Epithelial cell of proximal tubule (primary cell): ENCODE measurements at places on chromosomes 1 and 21. TPM values are rescaled to one million over a fixed set of nuclear protein-coding genes. Genes with fewer than 3 reads are reported as not detected.

- no peak for DNase-seq
Measured at GRCh38 chr1:195173753-195174152, 1434.5 kb downstream of the KCNT2 start.

The ALG14 gene
- 1.1 and 1.7 TPM in 2 replicates for total RNA-seq

GRCh38 chr1:99598738-99599411, 47.0 kb upstream of the PALMD start:
- no peak for DNase-seq

DNA sequence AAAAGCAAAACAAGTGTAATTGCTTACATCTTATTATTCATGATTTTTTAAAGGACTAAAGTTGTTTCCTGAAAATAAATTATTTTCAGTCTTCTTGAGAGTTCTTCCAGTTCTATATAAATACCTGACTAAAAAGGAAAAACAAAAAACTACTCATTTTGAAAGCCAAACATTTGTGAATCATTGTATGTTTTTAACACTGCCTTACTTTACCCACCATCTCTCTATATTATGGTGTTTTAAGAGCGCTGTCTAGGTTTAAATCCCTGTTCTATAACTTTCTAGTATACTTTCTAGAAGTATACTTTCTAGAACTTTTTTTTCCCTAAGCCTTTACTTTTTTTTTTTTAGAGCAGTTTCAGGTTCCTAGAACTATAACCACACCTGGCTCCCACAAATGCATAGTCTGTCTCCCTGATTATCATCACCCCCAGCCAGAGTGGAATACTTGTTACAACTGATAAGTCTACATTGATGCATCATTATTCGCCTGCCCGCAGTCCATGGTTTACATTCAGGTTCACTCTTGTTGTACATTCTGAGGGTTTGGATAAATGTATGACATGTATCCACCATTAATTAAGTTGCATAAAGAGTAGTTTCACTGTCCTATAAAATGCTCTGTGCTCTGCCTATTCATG, 9.8 kb downstream of the RSBN1 start:
- no peak for DNase-seq

The LCE2A gene
- total RNA-seq: not detected in 2 replicates

The PLA2G2C gene
- not detected in 2 replicates for total RNA-seq

The KDF1 gene
- total RNA-seq: 8.3 and 10.0 TPM in 2 replicates

DNA sequence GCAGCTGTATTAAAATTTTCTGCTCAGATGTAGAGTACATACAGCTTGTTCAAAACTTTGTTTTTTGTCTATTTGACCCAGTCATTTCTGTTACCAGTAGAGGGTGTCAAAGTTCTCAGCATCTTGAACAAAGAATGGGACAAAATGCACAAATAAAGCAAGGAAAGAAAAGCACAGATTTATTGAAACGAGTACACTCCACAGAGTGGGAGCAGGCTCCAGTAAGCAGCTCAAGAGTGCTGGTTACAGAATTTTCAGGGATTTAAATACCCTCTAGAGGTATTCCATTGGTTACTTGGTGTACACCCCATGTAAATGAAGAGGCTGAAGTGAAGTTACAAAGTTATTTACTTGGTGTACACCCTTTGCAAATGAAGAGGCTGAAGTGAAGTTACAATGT, 8.9 kb upstream of the PRMT6 start:
- no peak for DNase-seq

- no peak for DNase-seq
Measured at GRCh38 chr1:3342960-3343359, 111.5 kb upstream of the ARHGEF16 start.

The HSD3B2 gene
- total RNA-seq: not detected in 2 replicates

DNA sequence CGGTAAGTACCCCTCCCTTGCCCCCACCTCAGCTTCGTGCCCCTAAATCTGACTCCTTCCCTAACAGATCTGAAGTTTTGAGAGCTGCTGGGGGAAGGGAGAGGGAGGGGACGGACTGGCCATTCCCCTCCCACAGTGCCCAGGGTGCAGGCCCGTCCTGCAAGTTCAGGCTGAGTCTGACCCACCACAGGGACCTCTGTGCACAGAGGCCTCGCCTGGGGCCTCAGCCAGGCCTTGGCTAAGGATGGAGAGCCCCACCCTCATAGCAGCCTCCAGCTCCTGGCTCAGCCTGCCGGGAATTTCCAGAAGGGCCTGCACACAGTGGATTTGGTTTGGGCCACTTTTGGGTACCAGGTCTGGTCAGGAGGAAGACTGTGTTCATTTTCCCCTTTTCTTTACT, 31.2 kb upstream of the TNFRSF1B start:
- DNase-seq: no peak
